ENCODE measurements at places on chromosomes 1 and 21.

- DNase-seq: no peak
These were observed 431 bp downstream of the MAP1LC3C start for GRCh38 chr1:241998412-241998921.

DNA sequence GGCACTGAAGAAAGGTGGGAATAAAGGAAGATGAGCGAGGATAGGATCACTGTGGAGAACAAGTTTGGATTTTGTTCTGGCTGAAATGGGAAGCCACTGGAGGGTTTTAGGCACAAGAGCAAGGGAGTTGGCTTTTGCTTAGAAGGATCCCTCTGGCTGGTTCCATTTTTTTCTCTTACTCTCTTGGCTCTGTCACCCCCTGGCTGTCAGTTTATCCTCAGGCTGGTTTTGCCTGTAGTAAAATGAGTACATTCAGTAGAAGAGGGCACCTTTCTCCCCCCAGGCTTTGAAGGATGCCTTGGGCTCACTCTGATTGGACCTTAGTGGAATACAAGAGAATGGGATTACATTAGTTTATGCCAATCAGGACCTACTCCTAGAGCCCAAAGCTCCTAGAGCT, 17.1 kb downstream of the CACHD1 start:
- no peak for DNase-seq

GRCh38 chr1:26276432-26276838, 3.5 kb upstream of the SH3BGRL3 start:
- no peak for DNase-seq

DNA sequence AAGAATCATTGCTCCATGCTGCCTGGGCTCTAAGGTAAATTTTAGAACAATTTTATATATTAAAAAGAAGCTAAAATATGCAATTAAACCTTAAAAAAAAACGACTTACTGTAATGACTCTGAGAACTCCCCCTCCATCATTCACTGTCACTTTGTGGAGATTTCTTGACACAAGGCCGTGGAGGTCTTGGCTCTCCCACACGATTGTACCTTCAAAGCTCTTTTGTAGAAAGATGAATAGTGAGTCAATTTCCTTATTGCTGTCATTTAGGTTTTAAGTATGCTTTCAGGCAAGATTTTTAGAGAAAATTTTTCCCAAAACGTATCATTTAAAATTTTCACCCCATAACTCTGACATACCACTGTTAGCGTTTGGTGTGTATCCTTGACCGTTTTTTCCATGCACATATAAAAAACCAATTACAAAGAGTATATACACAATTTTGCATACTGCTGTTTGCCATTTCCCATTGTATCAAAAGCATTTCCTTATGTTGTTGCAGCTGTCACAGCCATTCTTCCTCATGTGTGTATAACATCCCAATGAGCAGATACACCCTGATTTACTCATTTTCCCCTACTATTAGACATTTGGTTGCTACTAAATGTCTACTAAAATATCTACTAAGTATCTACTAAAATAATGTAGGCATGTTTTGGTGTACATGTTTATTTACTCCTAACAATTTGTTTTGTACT, 33.4 kb downstream of the B3GALNT2 start:
- DNase-seq: no peak

- no peak for DNase-seq
These were observed 55.8 kb upstream of the SELENON start for GRCh38 chr1:25744140-25744581.

DNA sequence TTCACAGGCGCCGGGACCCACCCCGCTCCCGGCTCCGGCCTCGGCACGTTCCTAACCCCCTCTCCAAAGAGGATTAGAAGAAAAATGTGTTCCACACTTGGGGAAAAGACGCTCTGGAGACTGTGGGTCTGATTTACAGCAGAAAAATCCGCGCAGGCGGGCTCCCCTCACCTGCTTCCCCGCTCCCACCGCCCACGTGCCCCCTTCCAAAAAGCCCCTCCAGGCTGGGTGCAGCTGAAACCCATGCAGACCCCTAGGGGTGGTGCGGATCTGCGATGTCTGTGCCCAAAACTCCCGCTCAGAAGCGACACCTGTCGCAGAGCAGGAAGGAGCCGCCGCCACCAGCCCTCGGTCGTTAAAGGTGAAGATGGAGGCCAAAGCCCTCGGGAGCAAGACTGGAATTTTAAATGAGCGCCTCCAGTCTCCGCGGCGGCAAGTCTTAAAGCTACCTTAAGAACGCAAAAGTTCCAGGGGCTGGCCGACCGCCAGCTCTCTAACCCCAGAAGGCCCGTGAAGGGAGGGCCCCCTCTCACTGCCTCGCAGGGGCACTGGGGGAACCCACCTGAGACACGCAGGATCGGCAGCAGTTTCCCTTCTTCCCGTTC, 688 bp upstream of the CHD5 start:
- DNase-seq: no peak

DNA sequence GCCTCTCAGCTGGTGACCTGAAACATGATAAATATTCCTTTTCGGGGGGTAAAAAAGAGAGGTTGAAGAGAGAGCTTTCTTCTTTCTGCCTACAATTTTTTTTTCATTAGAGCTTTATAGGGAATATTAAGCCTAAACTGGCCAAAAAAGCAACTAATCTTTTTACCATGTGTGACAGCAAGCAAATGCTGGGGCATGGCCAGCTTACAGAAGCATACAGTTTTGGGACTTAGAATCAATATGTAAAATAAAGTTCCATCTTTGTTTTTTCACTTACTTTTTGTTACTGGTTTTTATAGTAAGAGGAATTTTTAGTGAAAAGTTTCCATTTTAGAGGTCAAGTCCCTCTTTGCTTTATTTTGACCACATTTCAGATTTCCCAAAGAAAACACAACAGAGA, 301.2 kb upstream of the DEPDC1 start:
- no peak for DNase-seq

DNA sequence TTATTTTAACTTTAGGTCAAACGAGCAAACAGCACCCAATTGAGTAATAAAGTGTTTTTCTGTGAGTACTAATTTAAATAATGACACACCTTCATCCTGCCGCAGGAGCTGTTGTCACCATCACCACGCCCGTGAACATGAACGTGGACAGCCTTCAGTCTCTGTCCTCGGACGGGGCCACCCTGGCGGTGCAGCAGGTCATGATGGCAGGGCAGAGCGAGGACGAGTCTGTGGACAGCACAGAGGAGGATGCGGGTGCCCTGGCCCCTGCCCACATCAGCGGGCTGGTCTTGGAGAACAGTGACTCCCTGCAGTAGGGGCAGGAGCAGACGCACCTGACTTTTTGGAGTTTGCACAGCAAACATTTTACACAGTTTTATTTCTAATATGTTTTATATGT, 45.9 kb downstream of the CBS start:
- DNase-seq: no peak

DNA sequence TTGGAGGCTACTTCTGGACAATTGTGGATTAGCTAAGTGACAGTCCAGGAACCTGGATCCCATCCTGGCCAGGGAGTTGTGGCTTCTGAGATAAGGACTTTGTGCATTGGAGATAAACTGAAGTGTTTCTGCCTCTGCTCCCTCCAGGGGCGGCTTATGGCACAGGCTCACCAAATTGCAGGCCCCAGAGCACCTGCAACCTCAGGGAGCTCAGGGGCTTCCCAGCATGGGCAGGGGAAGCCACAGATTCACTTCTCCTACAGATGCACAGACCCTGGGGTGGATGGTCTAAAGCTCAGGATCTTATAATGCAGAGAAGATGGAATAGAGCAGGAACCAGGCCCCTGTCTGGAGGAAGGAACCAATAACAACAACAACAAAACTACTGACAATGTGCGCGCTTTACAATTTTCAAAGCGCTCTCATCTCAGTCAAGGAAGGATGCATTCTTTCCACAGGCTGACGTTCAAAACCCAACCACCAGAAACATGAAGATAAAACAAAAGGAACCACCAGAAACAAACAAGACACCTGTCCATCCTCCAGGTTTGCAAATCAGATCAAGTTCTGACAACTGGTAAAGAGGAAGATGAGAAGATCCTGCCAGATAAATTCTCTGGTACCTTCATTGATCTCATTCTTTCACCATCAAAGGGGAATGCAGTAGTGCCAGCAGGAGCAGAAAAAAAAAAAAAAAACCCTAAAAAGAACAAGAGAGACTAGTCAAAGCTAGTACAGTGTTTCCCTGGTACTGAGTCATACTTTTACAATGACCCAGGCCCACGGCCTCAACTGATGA, 121.0 kb upstream of the IRF2BP2 start:
- DNase-seq: no peak

DNA sequence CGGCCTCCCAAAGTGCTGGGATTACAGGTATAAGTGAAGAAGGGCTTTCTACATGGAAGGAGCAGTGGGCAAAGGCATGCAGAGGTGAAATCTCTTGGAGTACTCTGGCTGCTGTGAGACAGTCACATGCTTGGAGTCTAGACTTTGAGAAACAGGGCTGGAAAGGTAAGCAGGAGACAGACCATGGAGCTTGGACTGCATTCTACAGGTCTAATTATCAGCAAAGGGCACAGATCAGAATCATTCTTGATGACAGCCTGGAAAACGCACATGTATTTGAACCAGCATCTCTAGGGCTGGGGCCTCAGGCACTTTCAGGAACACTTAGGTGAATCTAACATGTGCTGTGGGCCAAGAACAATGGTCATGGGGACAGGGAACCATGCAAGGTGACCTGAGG, 7.3 kb upstream of the PRELP start:
- DNase-seq: no peak
